ENCODE measurements at places on chromosomes 6 and 20.

- no peak for DNase-seq
Measured at GRCh38 chr6:11430036-11430435, 107.5 kb upstream of the TMEM170B start.

DNA sequence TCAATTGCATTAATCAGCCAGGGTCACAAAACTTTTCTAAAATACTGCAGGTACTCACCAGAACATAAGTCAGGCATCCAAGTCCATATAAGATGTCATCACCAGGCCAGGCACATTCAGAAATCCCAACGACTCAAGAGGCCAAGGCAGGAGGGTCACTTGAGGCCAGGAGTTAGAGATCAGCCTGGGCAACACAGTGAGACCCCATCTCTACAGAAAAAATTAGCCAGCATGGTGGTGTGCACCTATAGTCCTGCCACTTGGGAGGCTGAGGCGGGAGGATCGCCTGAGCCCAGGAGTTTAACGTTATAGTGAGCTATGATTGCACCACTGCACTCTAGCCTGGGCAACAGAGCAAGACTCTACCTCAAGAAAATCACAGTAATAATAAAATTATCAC is 278.4 kb upstream of the PLN start:
- DNase-seq = no peak

- peak; percentile 55 for DNase-seq
Measured at GRCh38 chr6:33787954-33788693, 806 bp downstream of the LEMD2 start.

DNA sequence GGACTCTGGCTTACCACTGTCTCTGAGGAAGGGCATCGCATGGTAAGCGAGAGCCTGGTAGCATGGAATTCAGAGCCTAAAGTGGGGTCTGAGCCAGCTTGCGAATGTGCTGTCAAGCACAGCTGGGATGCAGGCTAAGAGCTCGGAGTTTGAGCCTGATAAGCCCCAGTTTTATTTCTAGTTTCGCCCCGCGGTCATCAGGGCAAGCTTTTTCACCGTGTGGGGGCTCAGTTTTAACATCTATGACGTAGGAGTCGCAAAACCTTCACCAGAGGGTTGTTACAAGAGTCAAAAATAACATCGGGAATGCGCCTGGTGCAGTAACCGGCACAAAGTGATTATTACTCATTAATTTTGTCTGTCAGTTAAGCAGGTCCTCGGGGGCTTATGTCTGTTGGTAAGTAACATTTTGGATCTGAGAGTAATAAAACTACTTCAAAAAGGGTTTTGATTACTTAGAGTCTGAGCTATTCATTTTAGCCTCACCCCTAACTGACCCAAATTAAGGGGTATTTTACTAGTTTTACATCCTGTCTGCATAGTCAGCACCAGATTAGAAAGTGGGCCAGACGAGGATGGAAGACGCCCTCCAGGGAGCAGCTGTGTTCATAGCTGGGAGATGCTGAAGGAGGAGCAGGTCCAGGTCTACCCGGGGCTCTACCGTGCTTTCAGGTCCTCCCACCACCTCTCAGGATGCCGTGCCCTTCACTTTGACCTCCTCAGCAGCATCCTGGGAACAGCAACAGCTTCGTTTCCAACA is 29.7 kb downstream of the SLC22A23 start:
- DNase-seq = no peak

- DNase-seq = no peak
Measured at GRCh38 chr6:87668013-87668412, 34.0 kb downstream of the AKIRIN2 start.

DNA sequence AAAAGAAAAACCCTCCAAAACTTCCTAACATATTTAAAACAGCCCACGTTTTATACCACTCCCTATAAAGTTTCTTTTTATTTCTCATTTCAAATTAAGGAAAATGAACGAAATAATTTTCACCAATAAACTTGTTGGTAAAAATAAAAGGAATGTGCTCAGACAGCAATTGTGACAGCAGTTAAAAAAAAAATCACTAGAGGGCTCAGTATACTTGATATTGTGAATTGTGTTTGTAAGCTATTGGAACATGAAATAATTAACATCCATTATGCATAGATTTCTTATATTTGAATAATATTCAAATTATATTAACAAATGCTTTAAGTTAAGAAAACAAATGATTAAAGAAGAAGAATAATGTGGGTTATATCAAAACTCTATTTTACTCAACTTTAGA is 105.5 kb downstream of the ASCC3 start:
- no peak for DNase-seq

DNA sequence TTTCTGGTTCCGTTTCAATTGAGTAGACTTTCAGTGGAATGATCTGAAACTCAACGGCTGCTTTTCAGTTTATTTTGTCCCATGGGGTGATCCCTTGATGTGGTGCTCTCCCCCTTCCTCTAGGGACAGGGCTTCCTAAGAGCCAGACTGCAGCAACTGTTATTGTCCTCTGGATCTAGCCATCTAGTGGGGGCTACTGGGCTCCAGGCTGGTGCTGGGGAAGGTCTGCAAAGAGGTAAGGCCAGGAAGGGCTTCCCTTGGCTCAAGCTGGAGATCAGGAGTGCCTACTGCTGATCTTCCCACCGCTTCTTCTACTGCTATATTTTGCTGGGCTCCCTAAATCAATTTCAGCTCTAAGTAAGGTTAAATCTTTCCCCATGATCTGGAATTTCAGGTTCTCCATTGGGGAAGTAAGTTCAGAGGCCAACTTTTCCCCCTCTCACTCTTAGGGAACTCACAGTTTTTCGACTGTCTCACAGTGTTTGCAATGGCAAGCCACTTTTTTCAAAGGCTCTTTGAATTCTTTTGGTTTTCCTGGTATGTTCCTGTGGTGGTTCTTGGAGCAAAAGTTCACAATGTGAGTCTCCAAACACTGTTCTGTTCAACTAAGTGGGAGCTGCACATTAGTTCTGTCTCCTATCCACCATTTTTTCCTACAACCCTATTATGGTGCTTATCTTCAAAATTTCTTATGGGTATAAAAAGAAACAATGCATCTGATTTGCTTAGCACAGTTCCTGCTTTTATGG is 286.2 kb upstream of the EXOC2 start:
- no peak for DNase-seq
